Caki2 (cell line): ENCODE measurements at places on chromosomes 2 and 18.

DNA sequence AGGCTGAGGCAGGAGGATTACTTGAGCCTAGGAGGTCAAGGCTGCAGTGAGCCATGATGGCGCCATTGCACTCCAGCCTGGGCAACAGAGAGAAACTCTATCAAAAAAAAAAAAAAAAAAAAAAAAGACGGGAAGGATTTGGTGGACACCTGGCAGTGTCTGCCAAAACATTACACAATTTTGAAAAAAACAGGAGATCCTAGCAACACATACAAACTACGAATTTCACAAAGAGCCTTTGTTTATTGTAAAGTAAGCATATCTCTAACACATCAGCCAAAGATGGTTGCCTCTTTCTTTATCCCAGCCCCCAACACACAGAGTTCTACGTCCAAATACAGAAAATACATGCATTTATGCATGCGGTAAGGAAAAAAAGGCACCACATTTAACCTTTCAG lies 7.6 kb downstream of the GPR45 start:
- no peak for DNase-seq

DNA sequence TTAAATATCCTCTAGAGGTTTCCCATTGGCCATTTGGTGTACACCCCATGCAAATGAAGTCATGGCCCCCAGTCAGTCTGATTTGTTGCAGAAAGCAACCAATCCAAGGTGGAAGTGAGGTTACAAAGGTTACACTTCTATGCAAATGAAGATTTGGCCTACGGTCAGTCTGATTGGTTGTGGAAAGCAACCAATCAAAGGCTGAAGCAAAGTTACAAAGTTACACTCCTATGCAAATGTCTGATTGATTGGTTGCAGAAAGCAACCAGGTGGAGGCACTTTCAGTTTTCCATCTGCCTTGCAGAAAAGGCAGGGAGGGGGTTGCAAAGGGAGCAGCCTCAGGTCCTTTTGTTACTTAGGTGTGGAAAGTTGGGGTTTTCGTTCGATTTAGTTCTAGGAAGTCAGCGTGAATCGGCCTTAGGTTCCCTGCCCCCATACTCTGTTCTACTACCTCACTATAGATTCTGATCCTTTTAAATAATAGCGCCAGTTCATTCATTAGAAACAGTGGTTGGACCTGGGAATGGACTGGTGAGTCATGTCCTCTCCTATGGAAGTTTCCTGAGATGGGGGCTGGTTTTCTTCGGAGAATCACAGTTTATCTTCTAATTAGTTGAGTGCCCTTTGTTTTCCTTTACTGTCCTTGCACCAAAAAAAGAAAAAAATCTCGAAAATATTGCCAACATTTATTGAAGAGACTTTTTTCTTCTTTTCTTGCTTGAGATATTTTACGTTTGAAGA lies 279.5 kb downstream of the AGAP1 start:
- DNase-seq, result peak; percentile 57

DNA sequence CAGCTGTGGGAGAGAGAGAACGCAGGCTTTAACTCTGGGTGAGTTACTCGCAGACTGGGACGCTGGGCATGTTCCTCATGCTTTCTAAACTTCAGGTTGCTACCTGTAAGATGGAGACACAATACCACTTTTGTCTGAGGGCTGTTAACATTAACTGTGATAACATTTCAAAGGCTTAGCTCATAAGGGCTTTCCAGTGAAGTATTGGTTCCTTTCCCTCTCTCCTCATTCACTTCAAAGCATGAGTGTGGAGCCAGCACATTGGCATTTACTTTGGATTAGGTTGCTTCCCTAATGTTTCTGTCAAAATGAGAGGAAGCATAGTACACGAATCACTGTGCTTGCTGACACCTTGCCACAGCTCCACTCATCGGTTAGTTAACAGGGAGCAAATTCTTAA lies 30.2 kb downstream of the INSIG2 start:
- no peak for DNase-seq

- DNase-seq, result no peak
Observed at GRCh38 chr2:128236491-128237035, 82.1 kb downstream of the HS6ST1 start.

- no peak for DNase-seq
Observed at GRCh38 chr2:109009920-109010610, 21.0 kb upstream of the EDAR start.

DNA sequence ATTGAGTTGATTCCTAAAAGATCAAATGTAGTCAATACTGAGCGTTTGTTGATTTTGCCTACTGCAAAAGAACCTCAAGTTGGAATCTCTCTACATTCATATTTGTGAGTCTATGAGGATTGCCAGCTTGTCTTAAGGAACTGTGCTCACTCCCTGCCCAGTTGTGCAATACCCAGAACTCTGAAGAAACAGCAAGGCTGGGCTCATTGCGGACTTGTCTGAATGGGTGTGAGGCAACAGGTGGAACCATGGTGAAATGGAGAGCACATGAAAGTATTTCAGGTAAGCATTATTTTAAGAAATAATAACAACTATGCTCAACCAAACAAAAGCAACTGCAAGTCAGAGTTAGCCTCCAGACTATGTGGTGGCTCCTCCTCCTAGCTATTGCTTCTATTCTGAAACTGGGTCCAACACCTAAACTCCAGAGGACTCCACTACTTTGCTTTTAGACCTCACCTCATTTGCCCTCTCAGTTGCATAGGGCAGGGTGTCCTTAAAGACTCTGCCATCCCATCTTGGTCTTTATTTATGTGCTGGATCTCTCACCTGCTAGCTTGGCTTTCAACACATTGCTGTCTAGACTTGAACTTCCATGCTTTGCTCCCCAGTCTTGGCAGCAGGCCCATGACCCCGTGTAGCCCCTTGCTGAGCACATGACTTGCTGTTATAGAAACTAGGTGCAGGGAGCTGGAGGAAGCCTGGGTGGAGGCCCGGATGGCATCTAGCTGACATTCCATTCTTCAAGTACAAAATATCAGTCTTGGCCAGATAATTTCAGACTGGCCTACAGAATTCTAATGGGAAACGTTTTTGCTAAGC lies 94.8 kb upstream of the ARL5A start:
- DNase-seq, result peak; percentile 2

GRCh38 chr18:60898111-60898510 lies 435.1 kb upstream of the CDH20 start:
- DNase-seq, result no peak

DNA sequence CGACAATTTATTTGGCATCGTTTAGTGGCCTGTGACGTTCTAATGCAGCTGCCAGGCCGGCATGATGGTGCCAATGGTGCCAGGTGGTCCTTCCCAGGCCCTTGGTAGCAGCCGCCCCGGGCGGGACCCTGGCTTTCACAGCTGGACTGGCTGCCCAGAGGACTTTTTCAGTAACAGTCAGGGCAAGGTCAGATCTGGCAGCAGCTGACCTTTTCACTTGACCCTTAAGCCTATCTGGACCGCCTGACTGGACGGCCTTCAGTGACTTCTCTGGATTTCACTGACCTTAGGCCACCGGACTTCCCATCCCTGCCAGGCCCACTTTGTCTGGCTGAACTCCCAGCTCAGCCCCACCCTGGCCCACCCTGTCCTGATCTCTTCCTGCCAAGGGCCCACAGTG lies 15.9 kb downstream of the TRIB2 start:
- DNase-seq, result no peak

DNA sequence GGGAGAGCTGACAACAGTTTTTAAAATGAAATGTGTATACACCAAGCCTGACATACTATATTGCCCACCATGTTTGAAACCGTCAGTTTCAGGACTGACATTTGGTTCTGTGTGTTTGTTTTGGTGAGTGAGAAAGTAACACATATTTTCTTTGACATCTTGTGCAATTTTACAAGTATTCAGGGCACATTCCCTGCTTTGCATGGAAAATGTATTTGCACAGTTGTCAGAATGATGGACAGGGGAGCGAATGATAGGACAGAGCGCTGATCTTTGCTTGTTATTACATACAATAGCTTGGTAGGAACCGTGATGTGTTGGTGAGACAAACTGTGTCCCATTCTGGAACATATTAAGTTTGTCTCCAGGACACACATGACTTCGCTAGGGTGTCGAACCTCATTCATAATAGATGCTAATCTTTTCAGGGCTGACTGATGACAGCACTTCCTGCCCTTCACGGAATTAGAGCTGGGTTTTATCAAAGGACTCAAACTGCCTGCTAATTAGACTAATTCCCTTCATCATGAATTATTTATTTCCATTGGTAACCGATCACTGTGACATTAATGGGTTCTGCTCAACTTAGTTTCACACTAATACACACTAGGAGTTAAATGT lies 158.5 kb downstream of the CDCA7 start:
- DNase-seq, result no peak

GRCh38 chr2:238742066-238742465 lies 105.8 kb upstream of the TWIST2 start:
- no peak for DNase-seq

DNA sequence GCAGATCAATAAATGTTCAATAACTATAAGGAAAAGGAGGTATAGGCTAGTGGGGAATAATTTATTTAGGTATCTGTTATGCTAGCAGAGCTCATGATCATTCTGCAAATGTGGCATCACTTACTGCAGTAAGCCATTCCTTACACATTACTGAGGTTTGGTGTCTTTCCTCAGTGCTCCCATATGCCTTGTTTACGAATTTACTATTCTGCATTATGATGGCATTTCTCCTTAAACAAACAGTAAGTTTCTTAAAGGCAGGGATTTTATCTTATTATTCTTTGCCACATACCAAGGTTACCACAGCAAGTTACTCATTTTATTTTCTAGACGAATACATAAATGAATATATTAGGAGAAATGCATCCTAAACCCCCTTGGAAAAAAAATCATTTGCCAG lies 88.4 kb downstream of the DSEL start:
- DNase-seq, result no peak

- no peak for DNase-seq
Observed at GRCh38 chr2:126359494-126359893, 296.5 kb upstream of the GYPC start.

GRCh38 chr18:54086863-54087262 lies 137.6 kb downstream of the MBD2 start:
- no peak for DNase-seq

DNA sequence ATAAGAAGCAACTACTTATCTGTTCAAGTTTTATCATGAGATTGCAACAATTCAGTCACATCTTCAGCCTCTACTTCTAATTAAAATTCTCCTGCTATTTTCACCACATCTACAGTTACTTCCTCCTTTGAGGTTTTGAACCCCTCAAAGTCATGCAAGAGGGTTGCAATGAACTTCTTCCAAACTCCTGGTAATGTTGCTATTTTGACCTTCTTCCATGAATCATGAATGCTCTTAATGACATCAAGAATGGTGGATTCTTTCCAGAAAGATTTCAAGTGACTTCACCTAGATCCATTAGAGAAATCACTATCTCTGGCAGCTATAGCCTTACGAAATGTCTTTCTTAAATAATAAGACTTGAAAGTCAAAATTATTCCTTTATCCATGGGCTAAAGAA lies 1052.8 kb upstream of the NRXN1 start:
- DNase-seq, result no peak

DNA sequence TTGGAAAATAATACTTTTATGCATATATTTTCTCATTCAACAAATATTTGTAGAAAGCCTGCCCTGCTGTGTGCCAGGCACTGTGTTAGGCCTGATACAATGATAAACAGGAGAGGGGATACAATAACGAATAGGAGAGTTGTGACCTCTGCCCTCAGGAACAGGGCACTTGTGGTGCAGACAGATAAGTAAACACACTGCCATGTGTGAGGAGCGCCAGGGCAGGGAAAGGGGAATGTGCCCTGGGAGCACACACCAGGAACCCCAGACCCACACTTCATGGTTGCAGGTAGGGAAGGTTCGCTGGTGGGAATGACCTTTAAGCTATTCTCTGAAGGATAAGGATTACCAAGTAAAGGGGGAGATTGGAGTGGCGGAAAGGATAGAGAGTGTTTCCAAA lies 42.2 kb upstream of the DSC1 start:
- DNase-seq, result no peak

DNA sequence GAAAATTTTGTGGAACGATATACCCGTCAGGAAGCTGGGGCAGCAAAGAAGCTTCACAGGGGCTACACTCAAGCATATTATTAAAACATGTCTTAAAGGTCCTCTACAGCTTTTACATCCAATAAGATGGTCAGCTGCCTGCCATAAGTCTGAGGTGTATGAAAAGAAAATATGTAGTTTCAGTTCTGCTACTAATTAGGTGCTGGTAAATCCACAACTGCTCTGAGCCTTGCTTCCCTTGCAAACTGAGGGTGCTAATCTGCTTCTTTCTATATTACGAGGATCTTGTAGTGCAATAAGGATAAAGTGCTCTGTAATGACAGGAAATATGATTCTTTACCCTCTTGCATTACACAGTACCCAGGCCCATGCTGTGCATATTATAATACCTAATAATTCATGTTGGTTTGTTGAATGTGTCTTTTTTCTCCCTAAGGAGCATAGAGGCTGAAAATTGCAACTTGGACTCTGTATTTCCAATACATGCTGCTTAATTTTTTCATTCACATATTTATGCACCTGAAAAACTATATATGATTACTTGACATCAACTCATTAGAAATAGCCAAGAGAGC lies 14.5 kb upstream of the SLC8A1 start:
- DNase-seq, result no peak

DNA sequence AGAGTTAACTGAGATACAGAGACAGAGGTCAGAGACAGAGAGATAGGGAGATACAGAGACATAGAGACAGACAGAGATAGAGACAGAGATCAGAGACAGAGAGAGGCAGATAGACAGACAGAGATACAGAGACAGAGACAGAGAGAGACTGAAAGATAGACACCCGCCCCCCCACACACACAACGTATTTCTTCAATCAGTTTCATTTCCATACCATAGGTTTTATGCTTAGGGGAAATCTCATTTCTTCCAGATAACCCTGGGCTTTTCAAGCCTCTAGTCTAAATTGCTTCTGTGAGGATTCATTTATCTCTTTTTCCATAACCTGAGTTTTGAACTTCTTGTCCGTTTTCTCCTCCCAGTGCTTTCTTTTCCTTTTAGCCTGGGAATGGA lies 94.6 kb downstream of the CD8B2 start:
- no peak for DNase-seq
